ENCODE measurements at places on chromosomes 6 and 20.

DNA sequence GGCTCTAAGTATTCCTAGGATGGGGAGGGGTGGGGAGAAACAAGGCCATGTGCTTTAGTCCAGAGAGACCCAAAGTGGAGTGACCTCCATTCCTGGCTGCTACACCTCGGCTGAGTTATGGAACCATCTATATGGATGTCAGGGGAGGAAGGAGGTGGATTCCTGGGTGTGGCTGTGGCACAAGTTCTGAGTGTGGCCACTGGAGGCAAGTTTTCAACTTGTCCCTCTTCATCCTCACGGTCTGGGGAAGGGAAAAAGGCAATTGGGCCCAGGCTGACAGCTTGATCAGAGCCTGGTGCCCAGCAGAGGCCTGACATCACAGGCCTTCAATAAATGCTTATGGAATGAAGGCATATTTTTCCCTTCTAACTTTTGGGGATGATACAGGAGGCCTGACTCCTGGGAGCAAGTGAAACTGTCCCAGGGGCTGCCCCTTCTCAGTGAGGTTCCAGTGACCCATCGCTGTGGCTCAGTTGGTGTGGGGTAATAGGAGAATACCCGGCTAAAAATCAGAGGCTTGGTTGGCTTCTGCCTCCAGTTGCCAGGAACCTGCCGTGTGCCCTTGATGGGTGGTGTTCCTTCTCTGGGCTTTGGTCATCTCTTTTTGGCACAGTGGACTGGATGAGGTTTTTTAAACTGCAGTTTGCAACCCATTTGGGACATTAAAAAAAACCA is 1.8 kb upstream of the ITPR3 start:
- DNase-seq: no peak

DNA sequence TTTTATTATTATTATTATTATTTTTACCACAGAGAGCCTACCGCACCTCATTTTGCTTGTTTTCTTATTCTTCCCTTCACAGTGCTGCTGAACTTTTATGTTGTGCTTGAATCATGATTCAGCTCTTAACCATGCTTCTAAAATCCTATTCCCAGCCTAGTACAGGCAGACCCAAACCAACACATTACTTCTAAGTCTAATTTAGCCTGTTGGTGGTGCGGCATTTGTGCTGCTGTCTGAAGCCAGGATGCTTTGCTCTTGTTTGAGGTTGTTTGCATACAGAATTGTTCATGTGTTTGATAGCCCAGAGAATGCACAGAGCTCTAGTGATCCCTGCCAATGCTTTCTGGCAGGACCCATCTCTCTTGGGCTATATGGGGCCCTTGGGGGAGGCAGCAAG is 213.5 kb upstream of the KCNG1 start:
- DNase-seq: no peak

DNA sequence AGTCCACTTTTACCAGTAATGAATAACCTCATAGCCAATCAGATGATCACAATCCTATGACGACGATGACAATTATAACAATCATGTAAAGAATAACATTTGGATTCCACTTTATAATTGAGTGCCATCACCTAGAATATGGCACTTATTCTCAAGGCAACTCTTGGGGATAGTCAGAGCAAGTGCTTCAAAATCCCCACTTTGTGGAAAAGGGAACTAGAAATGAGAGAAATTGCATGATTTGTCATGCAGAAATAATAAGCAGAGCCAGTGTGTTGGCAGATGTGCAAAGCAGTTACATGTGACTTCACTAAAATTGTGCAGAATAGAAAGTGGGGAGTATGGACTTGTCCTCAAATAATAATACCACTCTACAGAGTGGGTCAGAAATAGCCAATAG is 41.3 kb downstream of the FRK start:
- DNase-seq: no peak

GRCh38 chr6:11023032-11023431 is 21.1 kb downstream of the ELOVL2 start:
- DNase-seq: no peak

DNA sequence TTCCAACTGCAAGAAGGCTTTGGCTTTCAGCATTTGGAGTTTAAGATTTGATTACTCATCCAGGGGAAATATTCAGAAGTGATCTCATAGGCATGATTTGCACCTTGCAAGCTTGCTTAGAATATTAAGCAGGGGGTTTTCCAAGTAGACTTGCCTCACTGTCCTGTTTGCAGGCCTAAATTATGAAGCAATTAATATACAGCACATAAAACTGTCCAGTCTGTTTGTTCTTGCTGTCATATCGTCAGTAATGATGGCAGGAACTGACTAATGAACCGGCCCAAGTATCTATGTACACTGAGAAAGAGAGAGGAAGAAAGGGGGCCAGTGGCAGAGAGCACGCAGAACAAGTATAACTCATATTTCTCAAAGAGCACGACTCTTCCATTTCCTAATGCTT is 212.5 kb upstream of the SUPT3H start:
- no peak for DNase-seq

DNA sequence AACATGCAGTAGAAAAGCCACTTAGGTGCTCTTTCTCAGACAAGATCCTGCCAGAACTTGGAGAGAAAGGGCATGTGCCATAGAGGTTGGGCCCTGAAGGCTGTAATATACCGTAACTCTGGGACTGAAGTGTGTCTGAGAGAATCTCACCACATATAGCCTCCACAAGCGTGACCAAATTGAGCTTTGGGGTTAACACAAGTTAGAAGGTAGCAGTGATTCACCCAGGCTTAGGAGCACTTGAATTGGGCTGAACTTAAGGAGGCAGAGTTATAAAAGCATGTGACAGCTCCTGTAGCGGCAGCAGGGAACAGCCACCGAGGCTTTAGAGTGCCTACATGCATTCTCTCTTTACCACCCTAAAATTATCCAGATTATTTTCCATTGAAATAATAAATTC is 361.6 kb downstream of the PHF3 start:
- no peak for DNase-seq

DNA sequence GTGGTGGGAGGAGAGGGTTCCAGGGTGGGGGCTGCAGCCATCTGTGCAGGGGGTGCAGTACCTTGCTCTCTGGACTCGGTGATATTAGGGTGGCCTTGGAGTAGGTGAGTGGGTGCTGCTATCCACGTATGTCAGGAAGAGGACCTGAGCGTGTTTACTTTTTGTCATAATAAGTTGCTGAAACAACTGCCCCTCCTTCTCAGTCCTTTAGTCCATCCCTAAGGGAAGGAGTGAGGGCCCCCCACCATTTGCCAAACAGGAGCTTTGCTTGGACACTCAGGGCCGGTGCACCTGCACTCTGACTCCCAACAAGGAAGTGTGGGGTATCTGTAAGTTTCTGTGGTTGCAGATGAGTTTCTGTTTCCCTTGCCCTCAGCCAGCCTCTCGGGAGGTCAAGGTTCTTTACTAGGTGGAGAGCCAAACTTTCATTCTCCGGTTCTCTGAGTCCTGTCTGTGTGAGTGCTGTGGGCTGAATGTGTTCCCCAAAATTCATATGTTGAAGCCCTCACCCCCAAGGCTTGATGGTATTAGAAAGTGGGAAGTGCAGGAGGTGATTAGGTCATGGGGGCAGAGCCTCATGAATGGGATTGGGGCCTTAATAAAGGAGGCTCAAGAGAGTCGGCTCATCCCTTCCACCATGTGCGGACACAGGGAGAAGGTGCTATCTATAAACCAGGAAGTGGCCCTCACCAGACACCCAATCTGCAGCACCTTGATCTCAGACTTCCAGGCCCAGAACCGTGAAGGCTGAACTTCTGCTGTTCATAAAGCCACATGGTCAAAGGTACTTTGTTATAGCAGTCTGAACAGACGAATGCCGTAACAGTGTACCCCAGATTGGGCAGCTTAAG is 19.6 kb upstream of the CCR6 start:
- no peak for DNase-seq

GRCh38 chr6:38088010-38088409 is 268.5 kb downstream of the ZFAND3 start:
- no peak for DNase-seq

DNA sequence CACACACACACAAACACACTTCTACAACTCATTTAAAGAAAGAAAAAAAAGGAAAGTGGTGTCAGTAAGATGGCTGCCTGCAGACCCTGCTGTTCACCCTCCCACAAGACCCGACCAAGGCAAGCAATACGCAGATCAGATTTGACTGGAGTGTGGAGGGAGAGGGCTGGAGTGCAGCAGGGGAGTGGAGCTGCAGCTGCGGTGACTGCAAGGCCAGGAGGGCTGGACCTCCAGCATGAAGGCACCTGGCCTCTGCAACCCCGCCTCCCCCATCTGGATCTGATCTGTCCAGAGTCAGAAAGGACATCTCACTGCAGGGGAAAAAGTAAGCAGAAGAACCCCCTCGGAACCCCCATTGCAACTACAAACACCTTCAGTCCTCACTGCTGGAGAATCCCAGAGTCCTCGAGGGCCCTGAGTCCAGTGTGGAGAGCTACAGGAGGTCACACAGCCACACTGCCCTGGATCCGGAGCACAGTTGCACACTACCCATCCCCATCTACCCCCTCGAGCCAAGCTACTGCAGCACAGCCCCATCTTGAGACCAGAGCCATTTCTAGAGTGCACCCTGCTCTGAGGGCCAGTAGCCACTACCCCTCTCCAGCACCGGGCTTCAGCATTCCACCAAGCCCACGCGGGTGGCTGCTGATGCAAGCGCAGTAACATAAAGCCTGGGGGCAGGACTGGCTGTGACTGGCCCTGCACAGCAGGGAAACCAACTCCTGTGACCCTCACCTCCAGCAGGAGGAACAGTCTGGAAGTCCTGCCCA is 41.9 kb upstream of the SRSF6 start:
- DNase-seq: no peak

GRCh38 chr20:20010639-20011500 is 6.3 kb upstream of the NAA20 start:
- DNase-seq: no peak

DNA sequence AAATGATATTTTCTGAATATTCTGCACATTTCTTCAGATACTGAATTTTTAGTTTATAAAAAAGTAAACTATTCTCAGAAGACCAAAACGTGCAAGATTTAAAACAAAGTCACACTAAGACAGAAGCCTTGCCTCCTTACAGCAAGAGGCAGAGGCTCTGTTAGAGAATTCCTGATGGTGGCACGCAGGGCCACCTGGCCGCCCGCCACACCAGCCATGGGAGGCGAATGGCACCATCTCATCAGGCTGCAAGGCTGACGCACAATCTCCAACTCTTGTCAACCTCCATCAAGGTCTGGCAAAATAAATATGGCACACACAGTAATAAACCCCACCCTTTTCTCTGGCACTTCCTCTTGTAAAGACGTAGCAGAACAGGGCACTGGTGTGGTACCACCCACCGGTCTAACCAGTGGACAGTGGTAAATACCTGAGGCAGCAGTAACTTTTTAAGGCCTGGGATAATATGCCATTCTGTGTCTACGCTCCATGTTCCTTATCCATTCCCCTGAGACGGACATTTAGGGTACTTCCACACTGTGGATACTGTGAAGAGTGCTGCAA is 111.4 kb downstream of the WDR27 start:
- no peak for DNase-seq

GRCh38 chr6:138943089-138943625 is 44.9 kb downstream of the REPS1 start:
- no peak for DNase-seq

GRCh38 chr6:151285122-151285521 is 45.4 kb downstream of the AKAP12 start:
- DNase-seq: no peak

DNA sequence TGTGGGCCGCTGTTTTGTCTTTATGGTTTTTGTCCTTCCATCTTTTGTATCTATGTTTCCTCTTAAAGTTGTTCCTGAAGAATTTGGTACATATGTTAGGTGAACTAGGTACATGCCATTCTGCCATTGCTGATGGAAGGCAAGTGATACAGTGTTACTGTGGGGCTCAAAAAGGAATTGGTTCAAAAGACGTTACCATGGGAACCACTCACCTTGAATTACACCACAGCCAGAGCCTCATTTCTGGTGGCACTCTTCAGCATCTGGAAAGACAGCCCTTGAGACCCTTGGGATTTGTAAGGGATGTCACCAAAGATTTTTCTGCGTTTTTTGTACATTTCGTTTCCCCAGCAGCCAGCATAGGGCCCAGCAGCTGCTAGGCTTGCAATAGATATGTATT is 31.9 kb downstream of the TMEM181 start:
- DNase-seq: no peak

DNA sequence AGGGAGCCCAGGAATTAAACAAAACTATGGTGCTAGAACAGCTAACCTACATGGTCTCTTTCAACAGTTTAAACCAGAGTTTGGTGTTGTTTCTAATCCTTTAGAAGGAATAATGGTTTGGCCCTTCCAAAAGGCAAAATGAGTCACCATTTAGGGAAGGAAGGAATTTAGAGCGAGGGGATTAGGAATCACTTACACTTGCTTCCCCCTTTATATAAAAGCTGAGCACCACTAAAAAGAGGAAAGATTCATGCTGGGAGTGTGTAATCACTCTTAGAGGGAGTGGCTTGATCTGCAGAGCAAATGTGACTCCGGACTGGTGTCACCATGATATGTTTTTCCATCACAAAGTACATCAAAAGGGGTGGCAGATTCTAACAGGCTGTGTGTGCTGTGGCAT is 63.6 kb downstream of the F13A1 start:
- DNase-seq: no peak

- no peak for DNase-seq
Observed at GRCh38 chr6:1858196-1858595, 248.5 kb downstream of the FOXC1 start.

DNA sequence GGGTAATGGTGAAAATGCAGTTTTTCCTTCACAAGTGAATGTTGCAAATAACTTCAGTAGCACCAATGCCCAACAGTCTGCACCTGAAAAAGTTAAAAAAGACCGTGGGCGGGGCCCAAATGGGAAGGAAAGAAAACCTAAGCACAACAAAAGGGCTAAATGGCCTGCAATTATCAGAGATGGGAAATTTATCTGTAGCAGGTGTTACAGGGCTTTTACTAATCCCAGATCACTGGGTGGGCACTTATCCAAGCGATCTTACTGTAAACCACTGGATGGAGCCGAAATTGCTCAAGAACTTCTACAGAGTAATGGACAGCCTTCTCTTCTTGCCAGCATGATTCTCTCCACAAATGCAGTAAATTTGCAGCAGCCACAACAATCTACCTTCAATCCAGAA is 64.8 kb upstream of the SMIM8 start:
- no peak for DNase-seq

GRCh38 chr6:16764188-16764950 is 3.1 kb upstream of the ATXN1 start:
- no peak for DNase-seq

DNA sequence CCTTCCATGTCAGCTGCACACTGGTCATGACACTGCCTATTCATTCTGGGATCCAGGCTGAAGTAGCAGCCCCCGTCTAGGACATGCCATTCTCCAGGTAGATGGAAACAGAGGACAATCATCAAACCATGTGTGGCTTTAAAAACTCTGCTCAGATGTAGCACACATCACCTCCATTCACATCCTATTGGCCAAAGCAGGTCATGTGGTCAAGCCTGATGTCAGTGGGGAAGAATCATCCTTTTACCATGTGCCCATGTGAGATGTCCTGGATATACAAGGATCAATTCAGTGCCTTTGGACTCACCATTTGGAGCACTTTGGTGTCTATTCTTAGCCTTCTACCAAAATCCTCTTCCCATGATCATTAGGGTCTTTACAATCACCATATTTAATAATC is 99.5 kb downstream of the CDC5L start:
- DNase-seq: no peak
